ENCODE measurements at places on chromosomes 7 and 10.

DNA sequence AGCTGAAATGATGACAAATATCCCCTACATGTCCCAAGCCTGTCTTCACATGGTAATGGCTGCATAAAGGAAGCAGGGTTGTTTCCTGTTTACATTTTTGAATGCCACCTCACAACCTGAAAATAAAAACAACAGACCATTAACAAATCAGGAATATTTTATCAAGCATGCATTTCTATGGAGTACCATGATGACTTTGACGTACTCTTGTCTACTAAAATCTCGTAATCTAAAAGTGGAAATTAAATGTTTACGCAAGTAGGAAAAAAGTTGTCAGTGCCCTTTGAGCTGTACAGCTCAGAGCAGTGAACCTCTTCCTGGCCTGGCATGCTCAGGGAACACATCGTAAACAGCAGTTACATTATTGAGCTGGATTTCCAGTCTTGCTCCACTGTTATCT lies 194.1 kb downstream of the INHBA start:
- no peak for DNase-seq

GRCh38 chr7:4612939-4613841 lies 68.9 kb upstream of the FOXK1 start:
- no peak for DNase-seq

DNA sequence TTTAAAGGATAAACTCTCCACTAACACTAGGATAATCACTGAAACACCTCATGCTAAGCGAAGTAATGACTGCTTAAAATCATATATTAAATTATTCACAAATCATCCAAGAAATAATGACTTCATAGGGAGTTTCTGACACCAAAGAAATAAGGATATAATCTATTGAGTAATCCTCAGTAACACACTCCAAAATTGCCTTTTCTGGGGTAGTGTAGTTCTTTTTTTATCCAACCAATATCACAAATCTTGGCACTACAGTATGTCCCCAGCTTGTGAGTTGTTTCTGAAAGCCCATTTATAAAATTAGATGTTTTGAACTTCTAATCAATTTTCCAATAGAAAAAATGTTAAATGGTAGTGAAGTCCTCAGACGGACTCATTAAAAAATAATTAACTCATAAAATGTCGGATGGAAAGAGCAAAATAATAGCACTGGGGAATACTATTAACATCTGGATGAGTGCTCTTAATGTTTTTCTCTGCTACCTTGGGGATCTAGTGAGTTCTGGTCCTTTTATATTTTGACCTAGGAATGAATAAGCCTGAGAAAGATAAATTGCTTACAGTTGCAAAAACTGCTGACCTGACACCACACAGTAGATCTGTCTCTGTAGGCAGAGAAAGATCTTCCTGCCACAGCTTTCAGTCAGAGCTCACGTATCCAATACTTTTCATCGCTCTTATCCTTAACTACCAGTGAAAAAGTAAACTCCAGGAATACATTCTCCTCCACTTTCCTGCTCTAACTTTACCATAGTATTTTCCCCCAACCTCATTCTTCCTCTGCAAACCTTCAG lies 618.5 kb upstream of the ANKRD30A start:
- DNase-seq = no peak

GRCh38 chr7:157002819-157003421 lies 7.5 kb downstream of the MNX1 start:
- no peak for DNase-seq

DNA sequence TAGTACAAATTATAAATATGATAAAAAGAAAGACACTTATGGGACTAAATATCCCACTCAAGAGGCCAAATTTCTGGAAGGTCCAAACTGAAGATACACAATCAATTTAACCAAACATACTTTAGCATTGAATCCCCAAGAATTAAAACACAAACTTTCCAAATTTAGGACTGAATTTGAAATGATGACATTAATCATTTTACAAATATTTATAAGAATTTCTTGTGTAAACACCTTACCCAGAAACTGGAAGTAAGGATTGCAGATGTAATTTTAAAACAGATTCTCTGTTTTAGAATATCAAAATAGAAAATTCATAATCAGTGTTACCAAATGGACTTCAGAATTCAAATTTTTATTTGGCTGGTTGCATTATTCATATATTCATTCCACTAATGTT lies 588.2 kb upstream of the KCND2 start:
- DNase-seq = no peak

DNA sequence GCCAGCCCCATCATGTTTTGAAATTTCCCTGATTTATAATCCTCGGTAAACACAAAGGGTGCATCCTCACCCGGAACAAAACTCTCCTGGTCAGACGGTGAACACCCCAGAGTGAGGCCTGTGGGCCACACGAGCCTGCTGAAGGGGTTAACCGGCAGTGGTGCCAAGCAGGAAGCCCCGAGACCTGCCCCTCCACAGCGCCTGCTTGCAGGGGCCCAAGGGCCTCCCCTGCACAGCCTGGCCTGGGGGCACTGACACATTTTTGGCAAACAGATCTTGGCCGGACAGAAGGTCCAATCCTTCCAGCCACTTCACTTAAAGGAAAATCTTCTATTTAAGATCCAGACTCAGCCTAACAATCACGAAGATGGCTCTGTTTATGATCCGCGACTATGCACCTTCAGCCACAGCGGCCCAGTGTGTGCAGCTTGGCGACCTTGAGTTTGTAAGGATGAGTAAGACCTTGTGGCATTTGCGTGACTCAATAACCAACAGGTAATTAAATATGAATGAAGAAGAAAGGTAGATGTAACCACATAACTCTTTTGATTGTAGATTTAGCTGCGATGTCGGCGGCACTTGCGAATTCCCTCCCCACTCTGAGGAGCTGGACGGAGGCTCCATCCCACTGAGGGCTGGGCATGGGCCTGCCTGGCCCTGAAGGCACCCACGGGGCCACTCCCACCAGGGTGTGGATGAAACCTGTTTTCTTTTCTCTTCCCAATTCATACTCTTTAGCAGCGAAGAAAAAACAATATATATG lies 328.2 kb downstream of the DNAJB6 start:
- no peak for DNase-seq

DNA sequence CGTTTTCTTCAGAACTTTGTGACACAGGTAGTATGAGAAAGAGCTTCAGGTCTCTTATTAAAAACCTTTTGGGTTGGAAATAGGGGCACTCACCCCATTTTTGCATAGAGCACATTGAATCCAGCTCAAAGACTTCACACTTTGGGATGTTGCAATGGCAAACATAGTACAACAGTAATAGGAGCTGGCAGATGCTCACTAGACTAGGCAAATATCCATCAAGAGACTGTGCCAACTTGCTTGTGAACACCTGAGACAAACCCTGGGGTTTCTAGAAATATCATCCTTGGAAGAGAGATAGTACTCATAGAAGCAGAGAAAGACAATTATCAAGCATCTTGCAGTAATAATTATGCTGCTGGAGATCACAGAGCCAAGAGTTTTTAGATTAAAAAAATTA lies 280.0 kb downstream of the CACNA2D1 start:
- no peak for DNase-seq

DNA sequence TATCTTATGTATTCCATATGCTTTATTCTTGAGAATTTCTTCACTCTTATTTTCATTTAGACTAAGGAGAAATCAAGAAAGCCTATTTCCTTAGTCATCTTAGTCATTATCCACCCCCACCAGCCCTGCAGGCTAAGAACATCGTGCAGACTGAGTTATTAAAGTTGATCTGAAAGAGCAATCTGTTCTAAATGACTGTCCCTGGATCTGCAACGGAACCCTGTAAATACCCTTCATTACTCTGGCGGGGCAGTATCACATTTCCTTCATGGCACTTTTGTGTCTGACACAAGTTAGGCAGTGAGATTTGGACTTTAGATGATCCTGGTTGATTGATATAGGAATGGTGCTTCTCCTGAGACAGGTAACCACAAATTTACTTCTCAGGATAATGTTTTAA lies 3.5 kb upstream of the MYPN start:
- no peak for DNase-seq

DNA sequence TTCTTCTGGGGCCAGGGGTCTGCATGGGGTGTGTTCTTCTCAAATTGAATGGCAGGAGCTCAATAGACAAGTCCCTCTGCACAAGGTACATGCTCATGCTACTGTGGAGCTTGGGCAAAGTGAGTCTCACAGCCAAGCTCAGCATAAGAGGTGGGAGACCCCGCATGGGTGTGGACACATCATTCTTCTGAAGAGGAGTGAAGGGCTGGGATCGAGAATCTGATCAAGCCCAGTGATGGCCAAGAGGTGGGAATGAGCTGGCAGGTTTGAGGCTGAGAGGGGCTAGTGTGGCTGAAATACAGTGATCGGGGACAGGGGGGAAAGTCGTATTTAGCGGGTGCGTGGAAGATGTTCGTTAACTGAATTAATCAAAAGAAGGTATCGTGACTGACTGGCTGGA lies 32.6 kb downstream of the CDH23 start:
- DNase-seq = no peak

DNA sequence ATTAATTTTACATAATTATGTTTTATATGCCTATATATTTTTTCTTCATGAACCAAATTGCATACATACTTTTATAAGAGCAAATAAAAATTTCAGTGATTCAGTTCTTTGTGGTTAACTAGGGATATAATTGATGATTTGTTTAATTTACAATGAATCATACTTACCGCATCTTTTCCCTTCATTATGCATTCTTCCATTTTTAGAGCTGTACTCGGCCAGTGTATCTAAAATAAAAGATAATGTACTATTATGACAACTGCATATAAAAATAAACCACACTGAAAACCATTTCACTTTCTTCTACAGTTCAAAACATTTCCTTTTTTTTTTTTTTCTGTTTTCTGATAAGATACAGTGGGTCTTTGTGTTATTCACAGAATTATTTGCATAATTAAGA lies 179.9 kb downstream of the SEMA3E start:
- DNase-seq = no peak

DNA sequence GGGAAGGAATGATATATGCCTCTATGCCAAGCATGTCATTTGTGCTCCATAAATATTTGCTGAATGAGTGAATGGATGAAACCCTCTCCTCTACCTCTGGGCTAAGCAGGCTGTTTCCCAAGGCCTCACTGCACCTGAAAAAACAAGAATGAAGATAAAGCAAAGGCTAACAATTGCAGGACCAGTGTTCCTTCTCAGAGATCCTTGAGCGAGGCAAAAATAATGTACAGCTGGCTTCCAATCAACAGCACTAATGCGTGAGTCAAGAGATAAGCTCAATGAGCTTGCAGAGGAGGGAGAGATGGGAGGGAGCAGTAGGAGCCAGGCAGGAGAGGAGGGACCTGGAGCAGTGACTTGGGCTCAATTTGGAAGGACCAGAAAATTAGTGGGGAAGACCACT lies 144.5 kb upstream of the NFE2L3 start:
- DNase-seq = no peak

DNA sequence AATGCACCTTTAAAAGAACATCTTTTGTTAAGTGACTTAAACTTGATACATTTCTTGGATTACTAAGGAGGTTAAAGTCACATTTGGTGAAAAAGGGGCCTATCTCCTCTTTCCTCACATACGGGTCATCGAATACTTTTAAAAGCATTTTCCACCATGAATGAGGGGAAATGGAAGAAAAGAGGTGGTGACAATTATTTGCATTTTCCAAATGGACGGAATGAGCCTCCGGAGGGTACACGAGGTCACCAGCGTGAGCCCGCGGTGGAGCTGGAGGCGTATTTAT lies 1.0 kb upstream of the BMPR1A start:
- DNase-seq = no peak

DNA sequence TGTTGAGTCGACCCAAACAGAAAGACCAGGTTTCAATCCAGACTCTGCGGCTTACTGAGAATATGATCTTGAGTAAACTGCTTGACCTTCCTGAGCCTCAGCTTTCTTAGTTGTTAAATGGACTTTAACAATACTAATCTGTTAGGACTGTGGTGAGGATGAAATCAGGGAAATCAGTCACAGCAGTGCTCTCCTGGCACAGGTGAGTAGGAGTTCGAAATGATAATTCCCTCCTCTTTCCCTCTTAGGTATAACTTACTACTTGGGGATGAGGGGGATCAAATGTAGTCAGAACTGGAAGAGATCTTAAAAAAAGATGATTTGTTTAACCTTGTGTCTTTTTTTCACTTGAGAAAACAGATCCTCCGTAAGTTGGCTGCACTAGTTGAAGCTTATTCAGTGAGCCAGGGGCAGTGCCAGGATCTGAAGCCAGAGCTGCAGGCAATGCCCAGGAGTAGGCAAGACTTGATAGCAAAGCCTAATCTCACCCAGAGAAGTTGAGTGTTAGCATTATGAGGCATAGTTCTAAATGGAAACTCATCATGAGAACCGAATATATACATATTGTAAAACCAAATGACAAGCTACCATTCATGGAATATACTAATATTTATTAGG lies 1.8 kb upstream of the MAGI2 start:
- no peak for DNase-seq

DNA sequence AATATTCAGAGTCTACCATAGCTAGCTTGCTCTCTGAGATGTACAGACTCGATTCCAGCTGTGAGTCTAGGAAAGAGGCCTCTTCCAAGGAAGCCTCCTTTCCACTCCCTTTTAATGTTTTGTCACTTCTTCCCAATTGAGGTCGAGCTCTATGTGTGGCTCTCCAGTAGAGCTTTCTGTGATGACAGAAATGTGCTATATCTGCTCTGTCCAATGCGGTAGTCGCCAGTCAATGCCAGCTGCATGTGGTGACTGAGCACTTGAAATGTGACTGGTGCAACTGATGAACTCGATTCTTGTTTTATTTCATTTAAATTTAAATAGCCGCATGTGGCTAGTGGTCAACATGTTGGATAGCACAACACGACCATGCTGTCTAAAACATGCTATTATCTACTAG lies 387.0 kb upstream of the NRP1 start:
- DNase-seq = no peak

GRCh38 chr10:121961456-121961855 lies 13.6 kb downstream of the NSMCE4A start:
- DNase-seq = no peak

DNA sequence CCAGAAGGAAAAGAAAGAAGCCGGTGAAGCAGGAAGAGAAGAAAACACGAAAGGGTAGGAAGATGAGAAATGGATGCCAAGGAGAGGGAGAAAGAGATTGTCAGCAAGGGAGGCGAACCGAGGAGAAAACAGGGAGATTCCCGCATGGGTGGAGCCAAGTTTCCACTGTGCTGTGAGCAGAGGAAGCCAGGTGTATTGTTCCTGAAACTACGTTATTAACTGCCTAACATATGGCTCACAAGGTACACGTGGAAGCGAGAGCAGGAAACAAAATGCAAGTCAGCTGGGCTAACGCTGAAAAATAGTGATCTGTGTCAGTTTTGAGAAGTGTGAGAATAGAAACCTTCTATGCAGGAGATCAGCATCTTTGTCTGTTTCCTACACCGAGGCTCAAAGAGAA lies 20.4 kb upstream of the HIPK2 start:
- no peak for DNase-seq

GRCh38 chr7:102934701-102935100 lies 21.9 kb downstream of the LRRC17 start:
- DNase-seq = no peak

DNA sequence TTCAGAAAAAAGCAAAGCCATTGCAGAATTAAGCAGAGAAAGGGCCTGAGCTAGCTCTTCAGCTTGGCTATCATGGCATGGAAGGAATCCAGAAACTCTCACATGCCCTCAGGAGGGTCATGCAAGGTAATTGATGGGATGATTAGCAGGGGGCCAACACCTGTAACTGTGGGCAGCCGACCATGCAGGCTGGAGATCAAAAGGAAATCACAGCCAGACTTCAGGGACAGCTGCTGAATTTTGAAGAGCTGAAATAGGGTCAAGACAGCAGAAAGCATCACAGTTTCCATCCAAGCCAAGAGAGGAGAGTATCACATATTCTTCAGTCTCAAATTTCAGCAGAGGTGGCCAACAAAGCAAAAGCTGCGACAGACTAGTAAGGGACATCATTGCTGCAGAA lies 239.6 kb upstream of the STEAP1 start:
- no peak for DNase-seq
